Left cardiac atrium (tissue), 4 donors: ENCODE measurements at places on chromosomes 13 and 19. TPM values are rescaled to one million over a fixed set of nuclear protein-coding genes. Genes with fewer than 3 reads are reported as not detected.

DNA sequence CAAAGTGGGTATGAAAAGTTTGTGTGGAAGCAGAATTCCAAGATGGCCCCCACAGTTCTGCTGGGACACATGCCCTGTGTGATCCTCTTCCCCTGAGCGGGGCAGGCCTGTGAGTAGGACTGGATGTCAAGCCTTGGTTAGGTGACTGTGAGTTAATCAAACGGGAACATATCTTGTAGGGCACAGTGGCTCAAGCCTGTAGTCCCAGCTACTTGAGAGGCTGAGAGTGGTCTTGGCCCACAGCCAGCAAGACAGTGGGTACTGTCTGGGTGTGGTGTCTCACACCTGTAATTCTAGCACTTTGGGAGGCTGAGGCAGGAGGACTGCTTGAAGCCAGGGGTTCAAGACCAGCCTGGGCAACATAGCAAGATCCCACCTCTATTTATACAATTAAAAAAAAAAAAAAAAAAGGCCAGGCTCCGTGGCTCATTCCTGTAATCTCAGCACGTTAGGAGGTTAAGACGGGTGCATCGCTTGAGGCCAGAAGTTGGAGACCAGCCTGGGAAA is 6.4 kb downstream of the ZNF653 start:
- no peak for DNase-seq

- peak; percentile 80 for DNase-seq
These were observed 18.2 kb downstream of the IL17D start for GRCh38 chr13:20721454-20722357.

- DNase-seq: no peak
These were observed 226.3 kb downstream of the SLC7A1 start for GRCh38 chr13:29369060-29369743.

DNA sequence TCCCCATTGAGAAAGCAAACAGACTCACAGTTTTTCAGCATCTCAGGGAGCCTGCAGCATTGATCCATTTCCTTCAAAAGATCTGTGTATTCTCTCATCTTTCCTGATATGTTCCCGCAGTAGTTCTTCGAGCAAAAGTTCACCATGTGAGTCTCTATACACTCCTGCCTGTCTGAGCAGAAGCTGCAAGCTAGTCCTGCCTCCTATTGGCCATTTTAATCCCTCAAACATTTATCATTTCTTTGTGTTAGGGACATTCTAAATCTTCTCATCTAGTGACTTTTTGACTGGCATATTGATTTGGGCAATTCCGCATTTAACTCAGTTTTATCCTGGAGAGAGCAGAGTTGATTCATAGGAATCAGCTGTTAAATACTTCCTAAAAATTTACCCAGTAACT is 660.4 kb upstream of the KLF12 start:
- no peak for DNase-seq

DNA sequence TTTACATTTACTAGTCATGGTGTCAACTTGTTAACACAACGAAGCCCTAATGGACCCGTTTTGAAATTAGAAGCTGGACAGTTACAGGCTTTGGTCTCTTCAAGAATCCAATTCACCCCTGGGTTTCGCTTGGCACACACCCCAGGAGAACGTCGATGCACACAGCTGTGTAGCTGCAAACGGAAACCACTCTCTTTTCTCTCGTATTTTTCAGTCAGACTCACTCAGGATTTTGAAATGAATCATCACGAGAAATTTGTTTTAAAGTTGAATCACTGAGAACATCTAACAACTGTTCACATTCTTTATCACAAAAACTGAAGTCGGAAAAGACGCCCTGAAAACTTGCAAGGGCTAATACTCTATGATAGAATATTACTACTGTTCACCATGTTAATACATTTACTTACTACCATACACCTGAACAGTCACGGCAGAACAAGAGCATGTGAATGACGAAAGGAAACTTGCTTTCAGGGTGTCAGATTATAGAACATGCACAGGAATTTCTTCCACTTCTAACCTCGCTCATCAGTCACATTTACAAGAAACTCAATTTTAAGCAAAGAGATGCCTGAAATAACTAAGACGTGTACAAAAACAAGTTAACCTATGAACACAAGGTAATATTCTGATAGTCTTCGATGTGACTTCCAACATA is 4.7 kb downstream of the PNMA8A start:
- peak; percentile 72 for DNase-seq

- no peak for DNase-seq
These were observed 13.0 kb downstream of the CYP2S1 start for GRCh38 chr19:41205995-41206394.

Gene SLC10A2
- total RNA-seq: not detected

Gene SHANK1
- 1.2 TPM for total RNA-seq
